ENCODE measurements at places on chromosomes 6 and 20. TPM values are rescaled to one million over a fixed set of nuclear protein-coding genes. Genes with fewer than 3 reads are reported as not detected.

DNA sequence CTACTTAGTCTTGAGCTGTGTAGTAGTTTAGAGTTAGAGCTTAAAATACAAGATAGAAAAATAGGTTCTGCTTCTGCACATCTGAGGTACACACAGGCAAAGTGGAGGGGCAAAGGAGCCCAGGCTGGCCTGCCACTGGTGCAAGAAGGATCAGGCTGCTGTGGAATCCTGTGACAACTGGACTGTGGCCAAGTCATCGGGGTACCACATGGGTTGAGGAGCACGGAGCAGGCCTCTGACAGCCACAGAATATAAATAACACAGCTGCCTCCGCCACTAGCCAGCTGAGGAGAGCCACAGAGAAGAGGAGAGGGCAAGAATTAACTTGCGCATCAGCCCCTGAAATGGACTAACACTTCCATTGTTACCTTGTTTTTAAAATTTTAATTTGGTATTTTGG lies 206.0 kb upstream of the MARCKS start:
- DNase-seq: no peak

GRCh38 chr6:34073540-34073939 lies 72.3 kb downstream of the GRM4 start:
- no peak for DNase-seq

GRCh38 chr6:14726816-14727493 lies 518.9 kb upstream of the JARID2 start:
- no peak for DNase-seq

GRCh38 chr6:101517632-101518031 lies 124.1 kb downstream of the GRIK2 start:
- no peak for DNase-seq

DNA sequence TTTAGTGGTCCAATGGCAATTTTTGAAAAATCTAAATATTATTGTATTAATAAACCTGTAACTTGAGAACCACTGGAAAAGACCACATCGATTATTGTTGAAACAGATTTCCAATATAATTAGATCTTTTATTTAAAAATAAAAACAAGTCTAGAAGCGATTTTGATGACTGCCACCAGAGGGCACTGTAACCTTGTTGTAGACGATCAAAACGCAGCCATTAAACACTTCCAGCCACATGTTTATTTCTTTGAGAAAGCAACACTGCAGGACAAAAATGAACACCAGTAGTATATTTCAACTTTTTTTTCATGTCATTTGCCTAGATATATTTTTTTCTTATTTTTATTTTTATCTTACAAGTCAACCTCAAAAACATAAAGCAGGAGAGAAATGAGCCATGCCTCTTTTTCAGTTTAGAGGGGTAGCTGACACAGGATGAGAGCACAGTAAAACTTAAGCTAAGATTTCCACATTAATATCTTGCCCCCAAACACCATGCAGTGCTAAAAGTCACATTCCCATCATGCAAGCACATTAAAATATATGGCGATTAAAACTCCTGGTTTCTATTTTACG lies 115.4 kb downstream of the OPRM1 start:
- DNase-seq: peak; percentile 38

DNA sequence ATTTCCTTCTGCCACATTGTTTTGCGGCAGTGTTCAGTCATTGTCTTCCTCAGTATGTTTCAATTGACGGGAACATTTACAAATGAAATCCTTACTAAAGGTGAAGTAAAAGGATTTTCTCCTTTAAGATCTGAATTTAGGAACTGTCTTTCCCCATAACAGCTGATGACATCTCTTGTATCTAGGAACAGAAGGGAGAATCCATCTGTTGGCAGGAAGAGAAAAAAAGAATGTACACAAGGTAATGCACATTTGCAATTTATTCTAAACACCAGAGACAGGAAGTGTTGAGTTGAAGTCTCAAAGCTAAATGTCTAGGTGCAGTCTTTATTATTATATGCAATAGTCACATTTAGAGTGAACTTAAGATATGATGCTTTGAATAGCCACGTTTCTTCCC lies 334.5 kb downstream of the HDGFL1 start:
- DNase-seq: no peak

DNA sequence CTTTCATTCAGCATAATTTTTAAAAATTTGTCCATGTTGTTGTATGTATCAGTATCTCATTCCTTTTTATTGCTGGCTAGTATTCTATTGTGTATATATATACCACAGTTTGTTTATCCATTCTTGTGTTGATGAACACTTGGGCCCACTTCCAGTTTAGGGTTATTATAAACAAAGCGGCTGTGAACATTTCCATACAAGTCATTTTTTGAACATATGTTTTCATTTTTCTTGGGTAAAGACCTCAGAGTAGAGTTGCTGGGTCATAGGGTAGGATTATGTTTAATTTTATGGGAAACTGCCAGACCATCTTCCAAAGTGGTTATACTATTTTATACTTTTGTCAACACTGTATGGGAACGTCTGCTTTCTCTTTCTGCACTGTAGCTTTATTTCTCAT lies 55.3 kb downstream of the RBM24 start:
- no peak for DNase-seq

GRCh38 chr6:157265186-157265585 lies 58.1 kb downstream of the TMEM242 start:
- no peak for DNase-seq

- no peak for DNase-seq
These were observed 11.1 kb upstream of the SCGN start for GRCh38 chr6:25640891-25641290.

- no peak for DNase-seq
These were observed 28.2 kb upstream of the NOP56 start for GRCh38 chr20:2624190-2624589.

DNA sequence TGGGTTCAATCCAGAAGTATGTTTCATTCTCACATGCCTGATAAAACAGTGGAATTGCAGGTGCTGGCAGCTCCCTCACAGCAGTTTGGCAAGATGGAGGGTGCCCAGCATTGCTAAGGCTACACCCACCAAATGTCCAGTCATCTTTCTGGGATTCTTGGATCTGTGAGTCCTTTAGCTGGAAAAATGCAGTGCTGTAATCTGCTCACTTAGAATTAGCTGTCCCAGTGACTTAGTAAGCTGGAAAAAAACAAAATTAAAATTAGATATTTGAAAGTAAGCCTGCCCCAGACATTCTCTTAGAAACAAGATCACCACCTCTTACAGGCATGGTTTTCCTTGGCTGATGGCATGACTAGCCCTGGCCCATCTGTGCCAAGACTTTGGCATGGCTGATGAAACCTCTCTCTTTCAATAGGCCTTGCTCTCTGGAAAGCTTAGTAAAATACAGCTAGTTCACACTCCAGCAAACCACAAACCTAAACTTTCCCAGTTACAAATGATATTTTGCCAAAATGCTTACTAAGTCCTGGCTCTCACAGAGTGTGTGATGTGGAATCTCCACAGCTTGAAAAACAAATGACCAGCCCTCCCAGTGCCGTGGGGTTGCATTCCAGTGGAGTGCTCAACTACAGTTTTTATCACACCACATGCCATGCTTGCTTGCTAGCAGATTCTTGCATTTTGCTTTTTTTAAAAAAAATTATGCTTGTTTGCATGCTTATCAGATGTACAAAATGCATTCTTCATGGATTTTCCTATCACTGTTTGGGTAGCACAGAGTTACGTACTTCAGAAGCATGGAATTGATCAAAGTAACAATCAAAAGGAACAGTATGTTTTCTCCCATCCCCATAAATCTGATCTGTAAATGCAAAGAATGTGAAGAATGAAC lies 261.5 kb downstream of the EYA4 start:
- DNase-seq: no peak

- DNase-seq: no peak
These were observed 199.8 kb upstream of the DEFB112 start for GRCh38 chr6:50249493-50249892.

DNA sequence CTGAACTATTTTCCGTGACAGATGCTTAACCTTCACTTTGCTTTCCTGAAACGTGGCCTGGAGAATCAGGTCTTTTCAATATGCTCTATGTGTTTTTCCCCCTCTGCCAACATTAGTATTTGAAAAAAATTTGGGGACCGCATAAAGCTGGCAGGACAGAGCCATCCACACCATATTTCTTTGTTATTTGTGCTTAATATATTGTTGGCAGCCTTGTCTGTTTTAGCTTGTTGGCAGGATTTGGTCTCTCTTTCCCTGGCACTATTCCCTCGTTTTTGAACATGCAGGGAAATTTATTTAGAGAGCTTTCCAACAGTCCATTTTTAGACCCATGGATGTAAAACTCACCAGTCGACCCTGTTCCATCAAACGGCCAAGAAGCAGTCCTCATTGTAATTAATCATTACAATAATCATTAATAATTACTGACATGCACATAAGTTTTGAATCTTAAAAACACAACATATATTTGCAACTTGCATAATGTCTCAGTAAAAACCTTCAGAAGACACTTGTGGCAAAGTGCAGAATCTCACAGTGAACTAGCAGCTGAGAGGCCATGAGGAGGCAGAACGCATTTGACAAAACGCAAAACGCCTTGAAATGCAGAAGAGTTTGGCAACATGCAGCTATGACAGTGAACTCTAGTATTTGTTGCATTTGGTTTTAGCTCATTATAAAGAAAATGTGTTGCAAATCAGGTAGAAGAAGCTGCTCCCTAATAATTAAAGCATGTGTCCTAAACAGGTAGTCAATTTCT lies 514.2 kb downstream of the C6orf118 start:
- no peak for DNase-seq

GRCh38 chr6:88982720-88983119 lies 19.3 kb upstream of the RNGTT start:
- DNase-seq: peak; percentile 78

GRCh38 chr20:13349235-13349604 lies 128.1 kb downstream of the ISM1 start:
- no peak for DNase-seq

- no peak for DNase-seq
These were observed 3.7 kb downstream of the SCGN start for GRCh38 chr6:25655723-25656122.

GRCh38 chr6:15368186-15368585 lies 122.3 kb downstream of the JARID2 start:
- DNase-seq: no peak

DNA sequence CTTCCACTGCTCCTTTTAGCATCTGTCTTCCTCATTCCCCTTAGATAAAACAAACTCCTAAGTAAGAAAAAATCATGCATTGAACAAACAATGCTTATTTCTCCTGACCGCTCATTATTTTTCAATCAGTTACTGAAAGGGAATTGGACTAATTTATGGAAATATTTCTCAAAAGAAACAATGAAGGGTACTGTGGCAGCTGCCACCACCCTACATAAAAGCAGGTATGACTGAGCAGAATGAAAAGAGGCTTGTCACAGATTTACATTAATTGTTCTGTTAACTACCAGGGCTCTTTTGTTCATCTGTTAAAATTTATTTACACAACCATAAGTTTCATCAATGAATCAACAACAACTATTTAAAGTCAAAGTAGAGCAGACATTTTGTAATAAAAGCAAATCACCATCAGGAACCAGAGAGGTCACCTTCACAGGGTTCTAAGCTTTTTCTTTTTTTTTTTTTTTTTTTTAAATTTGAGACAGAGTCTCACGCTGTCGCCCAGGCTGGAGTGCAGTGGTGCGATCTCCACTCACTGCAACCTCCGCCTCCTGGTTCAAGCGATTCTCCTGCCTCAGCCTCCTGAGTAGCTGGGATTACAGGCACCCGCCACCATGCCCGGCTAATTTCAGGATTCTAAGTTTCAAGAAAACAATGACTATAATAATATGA lies 204.0 kb downstream of the PTPRK start:
- DNase-seq: no peak

DNA sequence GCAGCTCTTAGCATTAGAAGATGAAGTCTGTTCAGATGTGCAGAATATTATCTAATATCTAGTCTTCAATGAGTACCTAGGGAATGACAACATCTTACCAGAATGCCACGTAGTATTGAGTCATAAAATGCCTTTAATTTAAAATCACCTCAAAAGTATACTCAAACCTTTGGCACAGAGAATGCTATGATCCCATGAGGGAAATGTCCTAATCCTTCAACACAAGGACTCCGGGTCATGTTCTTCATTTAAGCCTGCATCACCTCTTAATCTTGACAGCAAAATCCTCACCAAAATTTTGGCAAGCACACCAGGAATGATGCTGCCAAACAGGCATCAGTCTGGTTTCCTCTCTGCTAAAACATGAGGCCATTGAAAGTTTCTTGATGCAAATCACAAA lies 23.6 kb upstream of the MARCKS start:
- no peak for DNase-seq

DNA sequence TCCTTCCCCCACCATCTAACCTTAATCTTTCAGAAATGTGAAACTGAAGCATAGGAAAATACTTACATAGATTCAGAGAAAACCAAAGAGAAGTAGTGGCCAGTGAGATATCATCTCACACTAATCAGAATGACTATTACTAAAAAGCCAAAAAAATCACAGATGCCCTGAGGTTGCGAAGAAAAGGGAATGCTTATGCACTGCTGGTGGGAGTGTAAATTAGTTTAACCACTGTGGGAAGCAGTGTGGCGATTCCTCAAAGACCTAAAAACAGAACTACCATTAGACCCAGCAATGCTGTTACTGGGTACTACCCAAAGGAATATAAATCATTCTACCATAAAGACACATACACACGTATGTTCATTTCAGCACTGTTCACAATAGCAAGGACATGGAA lies 9.2 kb upstream of the PREX1 start:
- no peak for DNase-seq

PKHD1 gene
- total RNA-seq: 0.44 TPM

RPS21 gene
- 2,974 TPM for total RNA-seq

CYP39A1 gene
- 1.6 TPM for total RNA-seq

FITM2 gene
- 9.2 TPM for total RNA-seq

C20orf96 gene
- total RNA-seq: 9.2 TPM

SMLR1 gene
- not detected for total RNA-seq

IPCEF1 gene
- total RNA-seq: 5.6 TPM

ACSS1 gene
- total RNA-seq: 37.4 TPM

KIFC1 gene
- 2.0 TPM for total RNA-seq

Measured in breast epithelium (tissue), 4 donors.